ENCODE measurements at places on chromosomes 3 and 15.

DNA sequence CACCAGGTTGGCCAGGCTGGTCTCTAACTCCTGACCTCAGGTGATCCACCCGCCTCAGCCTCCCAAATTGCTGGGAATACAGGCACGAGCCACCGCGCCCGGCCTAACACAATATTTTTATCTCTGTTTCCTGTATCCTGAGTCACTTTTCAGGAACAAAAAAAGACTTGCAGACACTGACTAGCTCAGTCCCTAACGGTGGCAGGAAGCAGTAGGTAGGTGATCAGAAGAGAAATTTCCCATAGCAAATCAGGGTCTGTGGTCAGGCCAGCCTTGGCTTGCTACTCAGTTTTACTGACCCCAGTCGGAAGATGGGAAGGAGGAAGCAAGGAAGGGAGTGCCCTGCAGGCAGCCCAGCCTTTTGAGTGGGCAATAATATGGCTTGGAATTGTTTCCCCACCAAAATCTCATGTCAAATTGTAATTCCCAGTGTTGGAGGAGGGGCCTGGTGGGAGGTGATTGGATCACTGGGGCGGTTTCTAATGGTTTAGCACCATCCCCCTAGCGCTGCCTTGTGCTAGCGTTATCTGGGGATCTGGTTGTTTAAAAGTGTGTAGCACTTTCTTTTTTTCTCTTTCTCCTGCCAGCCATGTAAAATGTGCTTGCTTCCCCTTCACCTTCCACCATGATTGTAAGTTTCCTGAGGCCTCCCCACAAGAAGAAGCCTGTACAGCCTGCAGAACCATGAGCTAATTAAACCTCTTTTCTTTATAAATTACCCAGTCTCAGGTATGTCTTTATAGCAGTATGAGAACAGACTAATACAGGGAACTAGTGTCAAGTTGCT is 19.5 kb upstream of the CDCP1 start:
- no peak for DNase-seq

DNA sequence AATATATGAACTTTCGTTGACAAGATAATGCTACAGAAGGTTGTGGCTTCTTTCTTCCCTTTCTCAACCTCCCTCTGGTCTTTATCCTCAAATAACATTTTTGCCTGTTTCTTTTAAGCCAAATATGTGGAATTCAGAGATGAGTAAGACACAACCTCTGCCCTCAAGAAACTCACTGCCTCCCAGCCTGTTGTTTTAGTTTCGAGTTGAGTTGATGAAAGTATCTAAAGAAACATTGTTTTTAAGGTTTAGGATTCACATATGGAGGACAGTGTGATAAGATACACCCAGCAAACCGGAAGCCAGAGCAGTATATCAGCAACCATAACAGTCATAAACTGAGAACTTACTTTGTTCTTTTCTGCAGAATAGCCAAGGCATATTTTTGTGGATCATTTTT is 218.6 kb downstream of the THSD4 start:
- DNase-seq = peak; percentile 41

GRCh38 chr3:43180027-43180426 is 74.1 kb upstream of the POMGNT2 start:
- no peak for DNase-seq

DNA sequence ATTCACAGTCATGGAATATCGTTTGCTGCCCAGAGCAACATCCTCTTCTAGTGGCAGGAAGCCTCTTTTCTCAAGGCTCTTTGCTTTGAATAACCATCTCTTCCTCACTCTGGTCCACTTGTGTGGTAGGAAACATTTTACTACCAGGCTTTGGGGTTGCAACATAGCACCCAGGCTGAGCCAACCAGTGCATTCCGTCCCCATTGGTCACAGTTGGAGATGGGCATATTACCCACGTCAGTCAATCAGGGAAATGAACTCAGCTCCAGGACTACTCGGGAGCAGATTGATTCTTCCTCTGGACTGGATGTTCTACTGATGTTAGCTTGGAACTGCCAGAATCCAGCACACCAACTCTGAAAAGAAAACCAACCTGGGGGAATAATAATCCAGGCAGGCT is 4.2 kb upstream of the PEX5L start:
- DNase-seq = no peak

GRCh38 chr15:77528968-77529319 is 103.8 kb downstream of the LINGO1 start:
- DNase-seq = no peak

DNA sequence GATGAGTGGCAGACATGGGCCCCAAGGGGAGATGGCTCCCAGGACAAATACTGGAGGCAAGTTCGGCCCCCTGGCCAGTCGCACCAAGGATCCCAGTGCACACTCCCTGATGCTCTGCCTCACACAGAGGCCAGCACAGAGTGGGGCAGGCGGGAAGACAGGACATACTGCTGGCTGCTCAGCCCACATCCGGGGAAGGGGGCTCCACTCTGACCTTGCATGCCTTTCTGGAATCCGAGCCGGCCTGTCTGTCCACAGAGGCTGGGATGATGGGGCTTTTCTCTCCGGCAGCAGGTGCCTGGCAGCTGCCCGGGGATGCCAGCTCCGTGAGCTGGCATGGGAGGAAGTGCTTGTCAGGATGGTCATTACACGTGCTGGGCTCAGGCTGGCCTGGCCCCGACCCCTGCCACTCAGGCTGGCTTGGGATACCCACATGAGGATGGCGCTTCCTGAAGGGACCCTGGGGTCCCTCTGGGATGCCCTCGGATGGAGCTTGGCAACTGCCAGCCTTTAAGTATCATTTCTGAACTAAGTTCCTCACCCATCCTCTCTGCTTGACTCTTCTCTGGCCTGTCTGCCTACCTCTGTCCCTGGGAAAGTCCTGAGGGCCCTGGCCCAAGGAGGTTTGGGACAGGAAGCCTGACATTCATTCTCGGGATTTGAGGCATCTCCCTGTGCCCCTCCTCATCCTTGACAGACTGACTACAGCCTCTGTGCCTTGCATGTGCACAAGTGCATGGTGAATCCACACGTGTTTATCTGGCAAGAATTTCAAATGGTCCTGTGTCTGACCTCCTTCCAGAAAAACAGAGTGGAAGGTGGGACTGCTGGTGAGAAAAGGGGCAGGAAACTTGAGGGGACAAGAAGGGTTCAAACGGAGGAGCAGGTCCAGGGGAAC is 46.5 kb downstream of the EXOG start:
- no peak for DNase-seq

DNA sequence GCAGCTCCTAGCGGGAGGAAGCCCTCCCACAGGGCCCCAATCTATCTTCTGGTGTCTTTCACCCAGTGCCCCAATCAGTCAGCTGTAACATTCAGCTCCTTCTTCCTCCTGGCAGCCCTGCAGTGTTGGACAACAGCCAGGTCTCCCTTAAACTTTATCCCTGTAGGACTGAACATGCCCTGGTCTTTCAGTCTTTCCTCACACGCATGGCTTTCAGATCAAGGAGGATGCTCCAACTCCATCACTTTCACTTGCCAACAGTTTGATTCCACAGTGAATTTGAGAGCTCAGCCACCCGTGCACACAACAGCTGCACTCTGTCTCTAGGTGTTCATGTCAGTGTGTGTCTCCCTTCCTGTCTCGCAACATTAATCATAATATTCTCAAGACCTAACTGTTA is 28.5 kb upstream of the LRRC34 start:
- DNase-seq = no peak

DNA sequence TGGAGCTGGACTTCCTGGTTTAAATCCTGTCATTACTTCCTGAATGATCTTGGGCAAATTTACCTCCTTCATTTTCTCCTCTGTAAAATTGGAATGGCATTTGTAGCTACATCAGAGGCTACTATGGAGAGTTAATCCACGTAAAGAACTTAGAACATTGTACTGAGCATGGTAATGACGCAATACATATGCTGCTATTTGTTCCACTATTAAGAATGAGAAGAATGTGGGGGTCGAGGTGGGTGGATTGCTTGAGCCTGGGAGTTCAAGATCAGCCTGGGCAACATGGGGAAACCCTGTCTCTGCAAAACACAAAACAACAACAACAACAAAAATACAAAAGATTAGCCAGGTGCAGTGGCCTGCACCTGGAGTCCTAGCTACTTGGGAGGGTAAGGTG is 250.6 kb downstream of the RYR3 start:
- no peak for DNase-seq

- DNase-seq = no peak
Measured at GRCh38 chr15:33580526-33580925, 269.8 kb downstream of the RYR3 start.

- DNase-seq = no peak
Measured at GRCh38 chr3:194083637-194084224, 52.2 kb upstream of the HES1 start.

DNA sequence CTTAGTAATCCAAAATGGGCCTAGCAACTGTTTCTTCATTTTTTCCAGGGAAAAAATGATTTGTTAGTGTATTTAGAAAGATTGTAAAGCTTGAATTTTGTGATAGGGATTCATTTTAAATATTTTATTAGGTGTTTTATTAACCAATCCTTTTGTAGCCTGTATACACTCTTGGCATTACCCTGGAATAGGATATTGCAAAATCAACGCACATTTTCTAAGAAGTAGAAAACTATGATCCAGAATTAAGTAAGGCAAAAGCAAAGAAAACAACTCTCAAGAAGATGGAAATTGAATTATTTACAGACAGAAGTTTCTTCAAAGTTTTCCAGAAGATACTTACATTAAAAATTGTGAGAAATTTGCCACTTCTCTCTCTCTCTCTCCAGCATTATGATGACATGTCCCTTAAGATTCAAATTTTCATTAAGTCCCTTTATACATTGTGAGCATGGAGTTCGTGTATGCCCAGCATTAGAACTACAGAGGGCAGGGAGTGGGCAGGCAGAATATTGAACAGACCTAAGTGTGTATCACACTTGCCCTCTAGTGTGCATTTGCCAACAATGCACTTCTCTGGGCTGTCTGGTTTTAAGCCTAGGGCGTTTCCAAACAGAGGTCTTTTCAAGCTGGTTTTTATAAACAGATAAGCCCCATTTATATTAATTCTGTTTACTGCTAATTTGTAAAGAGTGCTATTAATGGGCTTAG is 28.5 kb upstream of the CMSS1 start:
- peak; percentile 38 for DNase-seq

DNA sequence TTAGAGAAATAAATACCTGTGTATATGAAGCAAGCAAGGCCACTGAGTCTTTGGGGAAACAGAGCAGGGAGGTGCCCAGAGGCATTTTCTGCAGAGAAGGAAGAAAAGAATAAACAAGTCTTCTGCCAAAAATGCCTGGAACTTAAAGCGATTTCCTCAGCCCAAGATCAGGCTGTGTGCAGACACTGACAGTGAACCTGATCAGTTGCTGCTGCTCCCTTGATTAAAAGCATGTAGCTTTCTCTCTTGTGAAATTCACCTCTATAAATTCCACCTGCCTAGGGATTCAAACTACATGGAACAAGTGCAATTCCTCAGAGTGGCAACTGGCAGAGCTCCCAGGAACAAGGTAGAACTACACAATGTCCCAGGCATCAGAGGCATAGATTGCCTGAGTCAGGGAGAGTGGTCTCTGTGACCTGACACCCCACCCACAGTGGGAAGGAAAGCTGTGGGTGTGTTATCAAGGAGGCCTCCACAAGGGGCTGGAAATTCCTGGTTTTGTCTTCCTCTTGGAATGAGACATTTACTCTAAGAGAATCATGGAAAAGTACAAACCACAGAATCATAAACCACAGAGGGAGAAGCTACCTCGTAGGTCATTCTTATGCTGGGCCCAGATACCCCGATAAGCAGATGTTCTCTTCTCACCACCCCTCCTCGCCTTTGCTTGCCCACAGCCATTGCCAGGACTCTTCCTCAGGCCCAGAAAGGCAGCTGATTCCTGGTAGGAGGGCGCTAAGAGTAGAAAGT is 1.8 kb upstream of the ZBTB38 start:
- no peak for DNase-seq

- DNase-seq = no peak
Measured at GRCh38 chr15:99502182-99502581, 63.6 kb upstream of the MEF2A start.

- DNase-seq = no peak
Measured at GRCh38 chr3:195142519-195142918, 128.4 kb downstream of the XXYLT1 start.

GRCh38 chr3:64272271-64272670 is 47.0 kb upstream of the PRICKLE2 start:
- no peak for DNase-seq

GRCh38 chr3:106514431-106514830 is 645.6 kb upstream of the CBLB start:
- DNase-seq = peak; percentile 15

- no peak for DNase-seq
Measured at GRCh38 chr15:77722759-77723460, 90.2 kb upstream of the LINGO1 start.

DNA sequence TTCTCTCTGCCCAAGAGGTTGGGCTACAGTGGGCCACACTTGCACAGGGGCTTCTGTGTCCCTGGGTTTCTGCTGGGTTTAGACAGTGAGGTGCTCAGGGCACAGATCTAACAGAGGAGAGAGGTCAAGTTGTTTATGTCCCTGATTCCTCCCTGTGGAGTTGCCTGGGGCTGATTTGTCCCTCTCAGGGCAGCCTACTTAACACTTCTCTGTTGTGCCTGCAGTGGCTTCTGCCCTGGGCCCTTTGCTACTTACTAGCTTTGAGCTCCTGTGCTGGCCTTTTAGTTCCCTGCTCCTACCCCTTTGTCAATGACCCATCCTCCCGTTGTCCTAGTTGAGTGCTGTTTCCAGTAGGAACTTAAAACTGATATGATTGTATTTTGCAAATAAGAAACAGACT is 114.0 kb upstream of the RGMA start:
- no peak for DNase-seq

DNA sequence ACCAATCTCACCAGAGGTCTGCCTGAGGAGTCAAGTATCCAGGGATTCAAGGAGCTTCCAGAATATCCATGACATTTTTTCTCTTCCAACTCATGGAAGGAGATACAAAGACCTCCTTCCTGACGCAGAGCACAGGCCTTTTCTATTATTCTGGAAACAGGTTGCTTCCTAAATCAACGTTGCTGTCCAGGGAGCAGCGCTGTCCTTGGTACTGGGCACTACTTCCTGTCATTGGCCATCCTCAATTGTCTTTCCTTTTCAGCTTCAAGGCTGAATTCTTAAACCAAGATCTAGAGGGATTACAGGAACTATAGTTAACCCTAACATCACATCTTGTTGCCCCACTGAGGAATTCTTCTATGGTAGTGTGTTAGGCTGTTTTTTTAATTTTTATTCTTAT is 50.4 kb upstream of the TBC1D21 start:
- DNase-seq = no peak

- peak; percentile 5 for DNase-seq
Measured at GRCh38 chr3:19947549-19948225, 790 bp downstream of the RAB5A start.
